ENCODE measurements at places on chromosomes 4 and X.

- no peak for DNase-seq
Measured at GRCh38 chr4:76322236-76322635, 15.7 kb downstream of the STBD1 start.

DNA sequence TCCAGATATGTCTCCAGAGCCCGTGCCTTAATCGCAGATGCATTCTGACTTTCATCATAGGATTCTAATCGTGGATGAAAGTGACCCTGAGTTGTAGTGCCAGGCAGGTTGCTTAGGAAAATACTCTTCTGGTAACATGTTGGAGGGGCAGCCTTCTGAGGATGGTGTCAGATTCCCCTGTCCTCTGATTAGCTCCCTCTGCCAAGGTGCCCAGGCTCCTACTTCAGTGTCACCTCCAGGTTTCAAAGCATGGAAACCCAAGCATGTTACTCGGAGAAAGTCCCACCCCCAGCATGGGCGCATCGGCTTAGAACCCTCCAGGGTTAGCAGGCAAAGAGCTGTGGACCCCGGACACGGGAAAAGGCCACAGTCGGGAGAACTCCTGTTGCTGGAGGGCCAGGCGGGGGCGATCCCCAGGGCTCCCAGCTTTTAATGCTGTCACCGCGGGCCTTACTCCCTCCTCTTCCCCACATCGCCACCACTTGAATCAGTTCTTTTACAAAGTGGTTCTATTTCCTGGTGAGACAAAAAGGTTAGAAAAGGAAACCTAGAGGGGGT is 44.5 kb downstream of the TRIM2 start:
- DNase-seq = no peak

DNA sequence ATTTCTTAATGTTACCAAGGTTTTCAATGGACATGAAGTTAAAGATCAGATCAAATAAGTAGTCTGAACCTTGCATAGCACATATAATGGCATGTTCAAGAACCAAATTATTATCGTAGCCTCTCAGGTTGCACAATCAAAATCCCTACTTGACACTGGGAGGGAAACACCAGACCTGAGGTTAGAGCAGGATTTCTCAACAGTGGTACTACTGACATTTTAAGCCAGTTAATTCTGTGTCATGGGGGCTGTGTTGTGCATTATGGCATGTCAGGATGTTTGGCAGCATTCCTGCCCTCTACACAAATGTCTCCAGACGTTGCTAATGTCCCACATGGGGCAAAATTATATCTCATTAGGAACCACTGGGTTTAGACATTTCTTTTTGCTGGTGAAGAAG is 20.8 kb downstream of the RLIM start:
- DNase-seq = no peak

DNA sequence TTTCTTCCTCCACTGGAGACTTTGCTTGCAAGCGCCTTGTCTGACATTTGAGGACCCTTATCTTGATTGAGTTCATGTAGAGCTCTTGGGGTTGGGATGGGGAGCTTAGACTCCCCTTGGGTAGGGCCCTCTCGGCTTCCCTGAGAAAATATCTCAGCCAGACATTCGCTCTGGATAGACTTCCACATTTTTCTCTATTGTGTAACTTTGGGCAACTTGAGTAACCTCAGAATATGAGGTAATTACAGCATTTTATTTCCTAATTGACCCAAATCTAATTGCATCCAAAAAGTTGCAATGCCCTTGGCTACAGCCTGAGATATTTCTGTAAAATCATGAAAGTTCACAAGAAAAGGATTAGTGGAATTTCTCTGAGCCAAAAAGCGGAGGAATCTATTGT is 102.8 kb upstream of the MXRA5 start:
- no peak for DNase-seq

DNA sequence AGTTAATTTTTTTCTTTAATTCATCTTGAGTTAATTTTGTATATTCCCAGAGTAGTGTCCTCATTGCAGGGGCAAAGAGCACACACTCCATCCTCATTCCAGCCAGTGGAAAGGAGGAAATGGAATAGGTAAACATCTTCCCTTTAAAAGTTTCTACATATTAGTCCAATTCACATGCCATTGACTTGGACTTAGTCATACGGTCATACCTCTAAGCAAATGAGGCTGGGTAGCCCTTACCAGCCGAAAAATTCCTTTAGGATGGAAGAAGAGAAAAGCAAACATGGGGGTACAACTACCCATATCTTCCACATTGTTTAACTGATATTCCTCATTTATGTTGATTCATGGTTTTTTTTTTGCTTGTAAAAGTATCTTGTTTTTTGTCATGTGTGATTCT is 37.4 kb upstream of the NDP start:
- DNase-seq = no peak

- DNase-seq = no peak
Measured at GRCh38 chrX:107552930-107553329, 75.4 kb upstream of the PRPS1 start.

- no peak for DNase-seq
Measured at GRCh38 chr4:3701271-3701734, 64.9 kb upstream of the ADRA2C start.

DNA sequence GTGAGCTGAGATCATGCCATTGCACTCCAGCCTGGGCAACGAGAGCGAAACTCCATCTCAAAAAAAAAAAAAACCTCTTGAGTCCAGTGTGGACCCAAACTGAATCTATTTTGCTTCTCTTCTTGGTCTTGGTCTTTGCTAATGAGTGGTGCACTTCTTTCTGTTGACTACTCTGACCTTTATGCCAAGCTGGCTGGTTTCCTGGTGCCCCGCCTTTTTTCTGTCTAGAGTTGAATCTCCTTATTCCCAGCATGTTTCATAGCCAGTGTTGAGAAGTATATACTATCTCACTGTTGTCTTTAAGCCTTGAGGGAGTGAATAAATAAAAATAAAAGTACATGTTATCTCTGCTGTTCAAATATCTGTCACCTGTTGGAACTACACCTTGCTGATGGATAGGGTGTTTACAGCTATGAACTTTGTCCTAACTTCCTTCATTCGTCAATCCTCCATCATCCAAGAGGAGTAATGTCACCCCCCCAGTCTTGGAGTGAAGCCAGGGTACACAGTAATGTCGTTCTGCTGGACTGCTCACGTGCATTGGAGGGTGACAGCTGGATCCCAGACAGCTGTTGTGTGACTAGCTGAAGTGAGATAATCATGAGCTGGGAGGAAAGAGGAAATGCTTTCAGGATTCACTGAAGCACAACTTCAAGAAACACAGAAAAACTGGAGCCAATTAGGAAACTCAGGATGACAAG is 99.3 kb upstream of the PRKG2 start:
- peak; percentile 63 for DNase-seq

GRCh38 chr4:96676754-96677435 is 837.0 kb downstream of the PDHA2 start:
- DNase-seq = no peak

DNA sequence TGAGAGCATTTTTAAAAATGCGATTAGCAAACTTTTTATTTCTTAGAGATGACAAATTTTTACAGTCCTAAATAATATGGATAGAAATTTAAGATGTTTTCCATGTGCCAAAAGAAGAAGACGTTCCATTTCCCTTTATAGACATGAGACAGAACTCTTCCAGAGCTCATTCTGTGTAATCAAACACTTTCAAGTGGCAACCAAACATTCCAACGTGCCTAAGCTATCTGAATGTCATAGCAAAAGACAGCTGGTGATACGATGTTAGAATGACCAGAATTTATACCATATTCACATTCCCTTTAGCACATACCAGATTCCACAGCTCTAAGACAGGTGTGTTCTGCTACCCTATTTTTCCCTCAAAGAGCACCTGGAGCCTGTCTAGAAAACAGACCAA is 133.2 kb downstream of the ENOX2 start:
- DNase-seq = no peak

- DNase-seq = no peak
Measured at GRCh38 chr4:69994782-69995181, 984 bp upstream of the STATH start.

DNA sequence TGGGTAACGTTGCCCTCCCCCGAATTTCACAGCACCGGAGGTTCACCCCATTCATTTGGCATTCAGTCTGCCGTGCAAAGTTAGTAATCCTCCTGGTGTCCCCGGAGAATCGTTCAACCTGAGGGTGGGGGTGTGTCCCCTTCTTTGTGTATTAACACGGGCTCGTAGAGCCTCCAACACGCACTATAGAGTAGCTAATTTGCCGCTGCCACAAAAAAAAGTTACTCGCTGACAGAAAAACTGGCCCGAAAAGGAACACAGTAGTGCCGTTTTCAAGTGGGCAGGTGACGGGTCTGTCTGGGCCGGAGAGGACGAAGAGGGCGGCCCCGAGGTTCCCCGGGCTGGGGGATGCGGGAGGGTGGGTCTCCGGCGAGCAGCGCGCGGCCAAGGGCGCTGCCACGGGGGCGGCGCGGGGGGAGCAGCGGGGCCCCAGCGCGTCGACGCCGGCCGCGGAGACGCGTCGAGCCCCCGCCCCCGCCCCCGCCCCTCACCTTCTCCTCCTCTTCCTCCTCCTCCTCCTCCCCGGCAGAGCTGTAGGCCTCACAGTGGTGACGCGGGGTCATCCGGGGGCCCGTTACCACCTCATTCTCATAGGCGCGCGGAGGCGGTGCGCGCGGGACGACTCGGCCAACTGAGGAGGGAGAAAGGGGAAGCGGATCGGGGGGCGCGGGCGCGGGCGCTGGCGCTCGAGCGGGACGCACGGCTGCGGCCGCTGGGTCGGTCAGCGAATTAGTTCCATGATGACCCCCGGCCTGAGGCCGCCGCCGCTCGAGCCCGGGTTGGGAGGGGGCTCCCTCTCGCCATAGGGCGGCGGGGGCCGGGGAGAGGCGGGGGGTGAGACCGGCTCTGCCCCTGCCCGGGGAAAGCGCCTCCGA is 571 bp downstream of the CCNI start:
- peak; percentile 33 for DNase-seq

DNA sequence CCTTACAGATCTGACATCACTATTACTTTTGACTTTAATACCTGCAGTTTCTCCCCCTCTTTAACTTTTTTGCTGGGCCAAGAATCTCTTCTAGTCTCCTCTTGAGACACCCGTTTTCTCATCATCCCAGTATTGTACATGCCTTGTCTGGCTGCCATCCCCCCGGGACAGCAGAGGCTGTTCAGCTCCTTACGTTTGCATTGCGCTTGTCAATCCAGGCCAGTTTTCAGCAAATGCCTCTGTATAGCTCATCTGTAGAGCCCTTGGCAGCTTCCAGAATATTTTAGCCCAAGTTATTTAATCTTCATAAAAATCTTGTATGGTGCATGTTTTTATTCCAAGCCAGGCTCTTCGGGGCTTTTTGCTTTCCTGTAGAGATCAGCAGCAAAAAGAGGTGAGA is 22.3 kb upstream of the HOPX start:
- no peak for DNase-seq

GRCh38 chrX:70332600-70332999 is 42.7 kb downstream of the KIF4A start:
- no peak for DNase-seq

DNA sequence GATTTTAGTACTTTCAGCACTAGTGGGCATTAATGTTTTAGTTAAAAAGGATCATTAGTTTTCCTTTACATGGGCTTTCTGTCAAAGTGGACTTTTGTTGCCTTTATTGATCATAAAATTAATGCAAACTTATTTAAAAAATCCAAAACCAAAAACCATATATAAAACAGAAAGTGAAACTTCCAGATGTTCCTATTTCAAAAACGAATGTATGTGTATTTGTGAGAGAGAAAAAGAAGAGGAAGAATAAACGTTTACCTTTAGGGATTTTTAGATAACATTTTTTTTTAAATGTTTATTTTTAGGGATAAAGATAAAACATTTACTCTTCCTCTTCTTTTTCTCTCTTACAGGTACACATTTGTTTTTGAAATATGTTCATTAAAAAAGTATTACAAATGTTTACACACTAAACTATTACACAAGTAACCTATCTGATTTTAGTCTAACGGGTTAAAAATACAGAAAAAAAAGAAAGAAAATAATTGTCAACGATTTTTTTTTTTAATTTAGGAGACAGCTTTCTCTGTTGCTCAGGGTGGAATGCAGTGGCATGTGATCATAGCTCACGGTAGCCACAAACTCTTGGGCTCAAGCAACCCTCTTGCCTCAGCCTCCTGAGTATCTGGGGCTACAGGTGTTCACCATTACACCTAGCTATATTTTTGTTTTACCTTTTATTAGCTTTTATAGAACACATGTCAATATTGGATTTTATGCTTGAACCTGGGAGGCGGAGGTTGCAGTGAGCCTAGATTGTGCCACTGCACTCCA is 16.8 kb upstream of the COX18 start:
- DNase-seq = no peak

GRCh38 chr4:100834616-100835015 is 316.8 kb upstream of the EMCN start:
- no peak for DNase-seq

Measured in HCEC 1CT (cell line).